ENCODE measurements at places on chromosomes 4 and X.

- DNase-seq = peak; percentile 20
Observed at GRCh38 chrX:49186125-49187027, at the start of gene PRICKLE3. PRICKLE3 (minus strand) TSS chrX:49186373; CDS start chrX:49186297, 76 bp downstream.

GRCh38 chr4:3715061-3715854 is 50.9 kb upstream of the ADRA2C start:
- no peak for DNase-seq

- no peak for DNase-seq
Observed at GRCh38 chrX:73563738-73564068, 706 bp downstream of the CHIC1 start.

- no peak for DNase-seq
Observed at GRCh38 chrX:48492293-48492910, 16.4 kb upstream of the PORCN start.

- no peak for DNase-seq
Observed at GRCh38 chr4:79141530-79141929, 184.3 kb downstream of the NAA11 start.

GRCh38 chr4:15694431-15694830 is 8.4 kb upstream of the BST1 start:
- DNase-seq = no peak

- DNase-seq = no peak
Observed at GRCh38 chrX:154507673-154508383, 8.2 kb downstream of the FAM3A start.

DNA sequence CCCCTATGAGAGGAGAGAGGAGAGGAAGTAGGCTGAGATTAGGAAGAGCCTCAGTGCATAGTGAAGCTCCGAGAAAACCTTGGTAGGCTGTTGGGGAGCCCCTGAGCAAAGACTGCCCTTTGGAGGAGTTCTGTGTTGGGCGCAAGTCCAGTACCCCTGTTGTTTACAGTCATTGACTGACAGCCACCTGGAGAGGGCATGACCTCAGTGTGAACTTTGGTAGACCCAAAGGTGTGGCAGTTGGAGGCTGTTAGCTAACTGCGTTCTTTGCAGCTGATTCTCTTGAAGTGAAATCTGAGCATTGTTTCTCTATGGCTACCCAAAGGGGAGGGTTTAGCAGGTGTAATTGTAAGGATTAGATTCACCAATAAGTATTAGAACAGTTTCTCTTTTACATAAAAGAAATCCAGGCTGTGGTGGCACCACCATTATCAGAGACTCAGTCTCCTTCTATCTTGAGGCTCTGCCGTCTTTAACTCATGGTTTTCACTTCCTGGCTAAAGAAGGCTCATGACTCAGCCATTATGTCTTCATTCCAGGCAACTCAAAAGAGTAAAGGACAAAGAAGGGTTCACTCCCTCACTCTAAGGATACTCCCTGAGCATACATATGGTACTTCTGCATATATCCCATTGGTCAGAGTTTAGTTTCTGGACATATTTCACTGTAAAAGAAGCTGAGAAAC is 33.4 kb downstream of the ANXA3 start:
- no peak for DNase-seq

DNA sequence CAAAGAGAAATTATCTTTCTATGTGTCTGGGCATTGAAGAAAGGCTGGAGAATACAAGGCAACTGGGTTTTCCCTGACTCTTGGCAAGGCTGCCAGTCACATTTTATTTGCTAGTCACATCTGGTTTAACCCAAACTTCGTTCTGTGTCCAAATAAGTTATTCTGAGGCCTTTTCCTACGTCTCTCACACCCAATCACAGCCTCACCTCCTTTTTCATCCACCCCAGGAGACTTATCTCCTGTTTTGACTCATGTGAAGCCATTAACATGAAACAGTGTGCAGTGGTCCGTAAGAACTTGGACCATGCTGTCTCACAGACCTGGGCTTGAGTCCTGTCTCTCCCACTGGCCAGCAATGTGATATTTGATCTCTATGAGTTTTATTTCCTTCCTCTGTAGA is 59.3 kb downstream of the CNGA2 start:
- no peak for DNase-seq

- DNase-seq = no peak
Observed at GRCh38 chrX:151828439-151829080, 84.1 kb upstream of the MAGEA4 start.

GRCh38 chr4:123843137-123843536 is 446.5 kb downstream of the SPRY1 start:
- no peak for DNase-seq

GRCh38 chr4:122688529-122689140 is 43.9 kb upstream of the BBS12 start:
- no peak for DNase-seq

DNA sequence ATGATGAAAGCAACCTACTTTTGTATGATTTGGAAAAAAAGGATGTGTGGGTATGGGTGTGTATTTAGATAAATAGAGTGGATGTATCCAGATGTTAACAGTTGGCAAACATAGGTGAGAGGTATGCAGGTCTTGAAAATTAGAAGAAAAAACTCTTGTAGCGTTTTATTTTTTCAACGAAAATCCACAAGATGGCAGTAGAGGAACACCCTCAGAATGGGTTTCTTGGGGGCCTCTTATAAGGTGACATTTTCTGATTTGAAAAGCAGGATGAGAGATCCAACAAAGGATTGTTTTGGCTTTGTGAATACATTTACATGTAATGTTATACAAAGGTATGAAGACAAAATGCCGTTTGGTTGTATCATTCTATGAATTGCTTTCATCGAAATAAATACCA is 68.3 kb downstream of the FMR1NB start:
- no peak for DNase-seq

GRCh38 chr4:103719105-103719829 is 518 bp downstream of the TACR3 start:
- DNase-seq = no peak

- no peak for DNase-seq
Observed at GRCh38 chr4:159410076-159410777, 307.3 kb downstream of the RAPGEF2 start.

DNA sequence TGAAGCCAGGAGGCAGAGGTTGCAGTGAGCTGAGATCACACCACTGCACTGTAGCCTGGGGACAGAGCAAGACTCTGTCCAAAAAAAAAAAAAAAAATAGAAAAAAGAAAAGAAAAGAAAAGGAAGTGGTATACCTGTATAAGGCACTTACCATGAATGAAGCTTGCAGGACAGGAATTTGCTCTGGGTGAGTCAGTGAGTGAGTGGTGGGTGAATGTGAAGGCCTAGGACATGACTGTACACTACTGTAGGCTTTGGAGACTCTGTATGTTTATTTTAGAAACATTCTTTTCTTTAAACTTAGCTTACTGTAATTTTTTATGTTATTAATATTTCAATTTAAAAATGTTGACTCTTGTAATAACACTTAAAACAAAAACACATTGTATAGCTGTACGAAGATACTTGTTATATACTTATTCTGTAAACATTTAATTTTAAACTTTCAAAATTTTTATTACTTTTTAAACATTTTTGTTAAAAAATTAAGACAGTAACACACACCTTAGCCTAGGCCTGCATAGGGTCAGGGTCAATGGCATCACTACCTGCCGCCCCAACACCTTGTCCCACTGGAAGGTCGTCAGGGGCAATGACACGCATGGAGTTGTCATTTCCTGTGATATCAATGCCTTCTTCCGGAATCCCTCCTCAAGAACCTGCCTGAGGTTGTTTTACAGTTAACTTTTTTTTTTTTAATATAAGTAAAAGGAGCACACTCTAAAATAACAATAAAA is 78.7 kb downstream of the CLNK start:
- DNase-seq = no peak

DNA sequence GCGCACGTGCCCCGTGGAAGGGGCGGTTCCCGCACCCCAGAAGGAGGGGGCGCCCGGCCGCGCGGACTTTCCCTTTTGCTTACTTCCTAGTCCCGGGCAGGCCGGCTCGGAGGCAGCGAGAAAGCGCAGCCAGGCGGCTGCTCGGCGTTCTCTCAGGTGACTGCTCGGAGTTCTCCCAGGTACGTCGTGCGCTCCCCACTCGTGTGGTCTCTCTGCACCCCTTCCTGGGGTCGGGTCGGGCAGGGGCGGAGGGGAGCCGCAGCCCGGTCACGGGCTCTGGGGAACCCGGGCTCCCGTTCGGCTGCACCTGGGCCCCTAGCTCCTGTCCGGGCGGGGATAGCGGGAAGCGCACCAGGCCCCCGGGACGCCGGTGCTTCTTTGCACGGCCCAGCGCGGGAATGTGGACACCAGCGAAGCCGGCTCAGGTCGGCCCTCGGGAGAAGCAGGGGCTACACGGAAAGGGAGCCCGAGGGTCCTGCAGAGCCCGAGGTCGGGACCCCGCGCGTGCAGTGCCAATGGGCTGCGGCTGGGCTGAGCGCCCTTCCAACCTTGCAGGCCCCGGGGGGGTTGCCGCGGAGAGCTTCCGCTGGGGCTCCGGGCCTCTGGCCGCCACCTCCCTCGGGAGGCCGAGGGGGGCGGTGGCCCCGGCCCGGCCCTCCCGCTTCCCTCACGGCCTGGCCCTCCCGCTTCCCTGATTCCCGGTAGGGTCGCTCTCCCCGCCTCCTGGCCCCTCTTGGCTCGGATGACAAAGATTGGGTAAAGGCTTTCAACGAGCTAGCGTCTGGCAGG is at the start of gene TLR2:
Gene TLR2, plus strand, starts transcription at position 99 of the 789 bp plus-strand sequence. CDS start 18,628 bp downstream, outside the sequence.
- DNase-seq = no peak

- DNase-seq = no peak
Observed at GRCh38 chrX:119417842-119418241, 18.7 kb downstream of the SLC25A43 start.

- no peak for DNase-seq
Observed at GRCh38 chr4:105119356-105119755, 27.3 kb upstream of the TET2 start.

DNA sequence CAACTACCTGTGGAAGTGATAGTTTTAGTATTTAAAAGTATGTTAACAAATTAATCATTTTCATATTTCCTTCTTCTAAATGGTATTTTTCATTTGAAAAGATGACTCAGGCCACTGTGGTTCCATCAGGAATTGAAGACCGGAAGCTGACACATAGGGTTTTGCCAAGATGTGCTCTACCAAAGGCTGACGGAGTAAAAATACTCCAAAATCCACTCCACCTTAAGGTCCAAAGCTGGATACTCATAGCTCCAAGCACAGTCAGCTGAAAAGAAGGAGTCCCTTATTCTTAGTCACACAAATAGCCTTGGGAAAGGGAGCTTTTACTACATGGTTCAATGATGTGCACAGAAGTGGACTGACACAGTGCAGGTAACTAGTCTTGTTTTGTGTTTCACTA is 472.0 kb downstream of the ARAP2 start:
- no peak for DNase-seq

DNA sequence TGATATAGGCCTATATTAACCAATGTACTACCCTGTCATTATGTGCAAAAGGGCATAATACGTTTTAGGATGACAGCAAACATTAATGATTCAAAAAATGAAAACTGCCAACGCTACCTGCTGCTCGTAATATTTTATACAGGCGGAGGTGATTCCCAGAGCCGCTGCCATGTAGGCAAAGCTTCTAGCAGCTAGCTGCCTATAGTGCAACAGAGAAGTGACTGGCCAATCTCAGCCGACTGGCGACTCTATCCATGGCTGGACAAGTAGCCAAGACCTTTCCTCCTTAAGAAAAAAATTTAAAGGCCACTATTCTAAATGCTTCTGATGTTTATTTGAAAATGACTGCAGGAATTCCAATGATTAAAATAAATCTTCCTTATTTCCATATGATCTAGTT is 1.9 kb downstream of the PPARGC1A start:
- DNase-seq = no peak

DNA sequence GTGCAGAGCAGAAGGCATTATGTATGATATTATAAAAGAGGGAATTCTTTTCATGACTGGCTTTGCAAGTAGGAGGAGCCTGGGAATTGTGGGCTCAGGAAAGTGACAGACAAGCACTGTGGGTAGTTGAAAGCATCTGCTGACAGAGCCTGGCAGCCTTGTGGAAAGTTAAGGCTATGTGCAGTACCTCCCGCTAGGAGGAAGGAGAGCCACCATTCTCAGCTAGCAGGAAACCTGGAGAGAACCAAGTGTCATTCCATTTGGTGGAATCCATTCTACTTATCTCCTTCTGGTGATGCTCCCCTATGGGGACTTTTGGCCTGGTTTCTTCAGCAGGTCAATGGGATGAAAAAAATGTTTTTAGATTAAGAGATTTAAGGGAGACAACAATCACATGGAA is 81.8 kb downstream of the ASB9 start:
- no peak for DNase-seq

GRCh38 chrX:109728173-109728535 is 4.9 kb downstream of the ACSL4 start:
- no peak for DNase-seq

- no peak for DNase-seq
Observed at GRCh38 chrX:97452283-97452682, 568.6 kb downstream of the RPA4 start.

DNA sequence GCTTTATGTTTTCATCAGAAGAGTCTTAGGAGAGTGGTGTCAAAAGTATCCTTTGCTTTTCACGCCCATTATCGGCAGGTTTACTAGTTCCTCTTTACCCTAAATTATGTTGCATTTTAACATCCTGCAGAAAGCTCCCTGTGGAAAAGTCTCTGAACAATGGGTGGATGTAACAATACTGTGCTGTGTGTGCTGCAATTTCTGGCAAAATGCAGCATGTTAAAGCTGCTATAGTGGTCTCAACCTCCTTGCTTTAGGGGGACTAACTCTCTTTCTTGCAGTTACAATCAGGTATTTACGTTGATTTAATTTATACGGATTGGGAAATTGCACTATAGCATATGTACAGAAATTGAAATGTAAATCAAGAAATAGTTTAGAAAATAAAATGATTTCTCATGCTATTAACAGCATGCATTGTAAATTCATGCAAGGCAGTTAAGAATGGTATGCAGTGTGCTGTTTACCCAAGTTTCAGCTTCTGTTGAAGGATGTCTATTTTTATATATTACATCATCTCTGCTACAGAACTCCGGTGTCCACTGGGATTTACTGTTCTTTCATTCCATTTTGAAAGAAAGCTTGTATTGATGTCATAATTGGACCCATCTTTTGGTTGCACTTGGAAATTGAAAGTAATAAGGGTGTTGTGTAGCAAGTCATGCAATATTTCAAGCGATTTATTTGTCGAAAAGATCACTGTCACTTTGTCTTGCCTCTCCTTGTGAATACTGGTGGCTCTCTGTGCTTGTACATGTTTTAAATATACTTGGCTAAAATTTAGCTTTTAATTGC is 145.7 kb downstream of the RAPGEF2 start:
- no peak for DNase-seq

DNA sequence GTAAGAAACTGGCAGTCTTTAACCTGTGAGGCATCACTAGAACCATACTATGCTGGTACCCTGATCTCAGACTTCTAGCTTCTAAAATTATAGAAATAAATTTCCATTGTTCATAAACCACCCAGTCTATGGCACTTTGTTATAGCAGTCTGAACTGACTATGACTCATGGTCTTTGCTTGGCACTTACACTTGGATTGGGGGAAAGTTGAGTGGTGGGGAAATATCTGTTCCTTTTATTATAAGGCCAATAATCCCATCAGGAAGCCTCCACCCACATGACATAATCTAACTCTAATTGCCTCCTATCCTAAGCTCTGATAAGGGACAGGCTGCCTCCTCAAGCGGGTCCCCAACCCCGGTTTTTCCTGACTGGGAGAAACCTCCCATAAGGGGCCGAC is 61.4 kb upstream of the PACRGL start:
- DNase-seq = no peak

GRCh38 chrX:19824603-19825002 is 62.8 kb downstream of the SH3KBP1 start:
- no peak for DNase-seq

GRCh38 chrX:36414056-36414455 is 494.5 kb downstream of the CFAP47 start:
- no peak for DNase-seq

Measured in amygdala (tissue), 56 donors.